ENCODE measurements at places on chromosomes 5 and 9. TPM values are rescaled to one million over a fixed set of nuclear protein-coding genes. Genes with fewer than 3 reads are reported as not detected.

DNA sequence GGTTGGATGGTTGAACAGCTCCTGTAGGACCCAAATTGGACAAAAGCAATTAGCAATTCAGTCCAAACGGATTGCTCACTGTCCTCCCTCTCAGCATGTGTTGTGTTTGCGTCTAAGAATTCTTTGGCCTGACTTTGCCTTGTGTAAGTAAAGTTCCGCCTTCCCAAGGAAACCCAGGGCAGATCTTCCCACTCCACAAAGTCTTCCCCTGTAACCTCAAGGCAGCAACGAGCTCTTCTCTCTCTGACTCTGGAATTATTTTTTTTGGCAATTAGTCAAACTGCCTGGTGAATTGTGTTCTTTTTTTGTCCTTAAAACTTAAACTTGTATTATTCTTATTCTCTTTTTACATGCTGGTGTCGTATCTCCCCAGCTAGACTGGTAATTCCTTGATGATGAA is 20.7 kb upstream of the BASP1 start:
- no peak for DNase-seq

GRCh38 chr9:136787690-136788400 is 3.3 kb upstream of the TMEM141 start:
- no peak for DNase-seq

- no peak for DNase-seq
Observed at GRCh38 chr9:88990729-88991065, 571 bp upstream of the S1PR3 start.

DNA sequence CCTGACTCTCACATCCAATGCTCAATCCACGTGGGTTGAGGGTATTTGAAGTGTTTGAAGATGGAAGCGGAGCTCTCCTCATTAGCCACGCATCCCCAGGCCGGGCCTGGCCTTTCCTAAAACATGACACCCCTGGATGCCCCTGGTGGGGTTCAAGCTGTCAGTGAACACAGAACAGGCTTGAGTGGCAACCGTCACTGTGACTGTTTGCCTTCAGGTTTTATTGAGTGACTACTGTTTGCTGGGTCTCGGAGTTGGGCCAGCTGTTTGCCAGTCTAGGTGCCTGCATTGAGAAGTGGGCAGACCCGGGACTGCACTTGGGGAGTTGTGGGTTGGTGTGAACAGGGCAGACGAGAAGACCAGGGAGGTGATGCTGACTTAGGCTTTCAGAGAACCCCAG is 7.8 kb upstream of the OLFM1 start:
- DNase-seq: no peak

- no peak for DNase-seq
Observed at GRCh38 chr5:34008802-34009201, 952 bp upstream of the AMACR start.

- no peak for DNase-seq
Observed at GRCh38 chr9:99472240-99472915, 250.3 kb downstream of the SEC61B start.

DNA sequence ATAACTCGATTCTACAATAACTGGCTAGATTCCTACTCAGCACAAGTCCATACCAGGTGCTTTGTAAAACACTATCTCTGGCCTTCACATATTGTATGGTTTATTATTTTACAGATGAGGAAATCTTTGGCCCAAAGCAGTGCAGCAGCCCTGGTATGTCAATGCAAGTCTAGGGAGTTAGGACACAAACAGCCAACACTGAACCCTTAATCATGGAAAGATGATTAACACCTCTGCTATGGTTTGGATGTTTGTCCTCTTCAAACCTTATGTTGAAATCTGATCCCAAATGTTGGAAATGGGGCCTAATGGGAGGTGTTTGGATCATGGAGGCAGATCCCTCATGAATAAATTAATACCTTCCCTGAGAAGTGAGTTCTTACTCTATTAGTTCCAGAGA is 76.6 kb downstream of the MAPKAP1 start:
- peak; percentile 33 for DNase-seq

GRCh38 chr5:165423697-165424299 is 1918.4 kb downstream of the MAT2B start:
- DNase-seq: no peak

GRCh38 chr9:20225826-20226225 is 396.5 kb downstream of the MLLT3 start:
- DNase-seq: no peak

DNA sequence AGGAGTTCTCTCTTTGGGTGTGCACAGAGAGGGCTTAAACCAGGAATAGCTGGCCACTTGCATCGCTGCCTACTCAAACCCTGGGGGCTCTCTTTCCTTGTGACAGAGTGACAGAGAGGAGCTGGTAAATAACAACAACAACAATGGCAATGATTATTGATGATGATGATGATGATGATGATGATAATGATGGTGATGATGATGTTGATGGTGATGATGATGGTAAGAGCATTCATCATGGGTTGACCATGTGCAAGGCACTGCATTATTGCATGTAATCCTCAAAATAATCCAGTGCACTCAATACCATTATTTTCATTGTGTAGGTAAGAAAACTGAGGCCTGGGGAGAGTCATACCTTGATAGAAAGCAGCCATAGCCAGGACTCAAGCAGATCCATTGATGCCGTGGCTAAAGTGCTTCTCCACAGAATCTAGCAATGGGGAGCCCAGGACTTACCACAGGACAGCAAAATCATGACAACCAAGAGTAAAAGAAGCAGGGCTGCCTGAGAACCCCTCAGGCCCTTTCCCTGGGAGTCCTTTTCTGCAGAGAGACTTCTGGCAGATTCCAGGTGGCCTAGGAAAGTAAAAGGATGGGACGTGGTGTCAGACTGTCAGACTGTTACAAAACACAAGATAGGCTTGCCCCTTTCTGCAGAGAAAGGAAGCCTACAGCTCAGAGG is 4.8 kb downstream of the FOXI1 start:
- no peak for DNase-seq

DNA sequence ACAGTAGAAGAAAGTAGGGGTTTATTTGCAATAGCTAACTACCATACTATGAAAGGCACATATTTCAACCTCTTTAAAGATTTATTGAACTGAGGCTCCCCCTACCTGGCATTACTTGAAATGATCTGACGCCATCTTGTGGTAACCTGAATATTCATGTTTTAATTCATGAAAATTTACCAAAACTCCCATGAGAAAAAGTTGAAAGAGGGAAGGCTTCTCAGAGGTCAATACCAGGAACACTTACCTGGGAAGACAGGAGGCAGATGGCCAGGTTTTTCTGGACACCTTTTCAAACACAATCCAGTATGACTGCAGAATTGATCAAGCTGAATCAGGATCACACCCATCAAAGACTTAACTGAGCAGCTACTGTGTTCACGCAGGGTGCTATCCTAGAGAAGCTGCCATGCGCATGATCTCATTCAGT is 9.4 kb downstream of the PRELID2 start:
- DNase-seq: no peak

DNA sequence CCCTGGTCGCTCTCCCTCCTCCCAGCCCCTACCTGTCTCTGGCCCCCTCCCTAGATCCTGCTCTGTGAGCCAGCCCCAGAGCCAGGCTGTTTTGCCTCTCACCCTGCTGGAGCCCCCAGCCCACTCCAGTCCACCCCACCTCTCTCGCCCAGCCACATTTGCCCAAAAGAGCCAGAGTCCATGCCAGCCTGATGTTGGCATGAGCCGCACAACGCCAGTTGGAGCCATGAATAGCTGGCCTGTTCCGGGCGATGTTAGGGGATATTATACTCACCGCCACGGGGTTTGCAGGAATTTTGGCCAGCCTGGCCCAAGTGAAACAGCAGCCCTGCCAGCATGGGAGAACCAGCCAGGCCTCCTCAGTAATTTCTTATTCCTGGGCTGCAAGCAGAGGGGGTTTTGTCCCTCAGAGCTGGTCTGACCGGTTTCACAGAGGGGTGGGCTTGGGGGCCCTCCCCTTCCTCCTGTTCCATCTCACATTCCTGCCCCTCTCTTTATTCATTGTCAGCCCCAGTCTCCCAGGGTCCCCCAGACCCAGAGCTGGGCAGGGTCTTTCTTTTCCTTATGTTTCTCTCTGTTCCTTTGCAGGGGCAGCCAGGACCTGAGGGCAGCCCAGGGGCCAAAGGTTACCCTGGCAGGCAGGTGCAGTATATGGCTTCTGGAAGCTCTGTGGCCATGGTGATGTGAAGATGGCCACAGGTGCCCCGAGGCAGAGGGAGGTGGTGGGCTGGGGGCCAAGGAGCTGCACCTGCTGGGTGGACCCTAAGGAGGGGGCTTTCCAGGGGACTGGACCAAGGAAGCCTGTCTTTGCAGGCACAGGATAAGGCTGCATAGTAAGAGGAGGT is 50.1 kb downstream of the COL27A1 start:
- no peak for DNase-seq

GRCh38 chr5:107619781-107620180 is 51.0 kb downstream of the EFNA5 start:
- no peak for DNase-seq

DNA sequence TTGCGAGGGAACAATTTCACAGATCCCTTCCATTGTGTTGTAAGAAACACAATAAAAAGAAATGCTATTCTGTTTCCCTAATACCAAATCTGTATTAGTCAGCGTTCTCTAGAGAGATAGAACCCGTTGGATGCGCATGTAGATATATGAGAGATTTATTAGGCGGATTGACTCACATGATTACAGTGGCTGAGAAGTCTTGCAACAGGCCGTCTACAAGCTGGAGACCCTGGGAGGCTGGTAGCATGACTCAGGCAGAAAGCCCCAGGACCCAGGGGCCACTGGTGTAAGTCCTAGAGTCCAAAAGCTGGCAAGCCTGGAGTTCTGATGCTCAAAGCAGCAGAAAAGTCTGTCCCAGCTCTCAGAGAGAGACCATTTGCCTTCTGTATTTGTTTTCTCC is 18.4 kb upstream of the IL17B start:
- DNase-seq: no peak

GRCh38 chr9:32884482-32884881 is 101.1 kb downstream of the TMEM215 start:
- no peak for DNase-seq

GRCh38 chr5:110321117-110321516 is 405.4 kb downstream of the TMEM232 start:
- no peak for DNase-seq

GRCh38 chr5:1827025-1827885 is 26.0 kb downstream of the NDUFS6 start:
- no peak for DNase-seq

GRCh38 chr5:122576256-122577016 is 198.4 kb upstream of the SNX2 start:
- DNase-seq: no peak

GRCh38 chr5:53423724-53424123 is 56.7 kb upstream of the FST start:
- DNase-seq: no peak

- DNase-seq: no peak
Observed at GRCh38 chr5:74567411-74567995, 73.0 kb downstream of the ENC1 start.

DNA sequence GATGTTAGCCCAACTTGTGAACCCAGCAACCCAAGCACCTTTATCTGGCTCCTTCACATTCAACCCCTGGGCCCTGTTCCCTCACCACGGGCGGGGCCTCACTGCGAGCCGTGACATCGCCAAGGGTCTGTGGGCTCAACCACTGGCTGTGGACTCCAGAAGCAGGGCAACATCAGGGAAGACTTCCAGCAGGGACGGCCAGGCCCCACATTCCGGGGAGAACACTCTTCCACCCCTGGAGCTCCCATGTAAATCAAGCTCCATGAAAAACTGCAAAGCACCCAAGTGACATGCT is 175.3 kb downstream of the ERCC6L2 start:
- no peak for DNase-seq

- DNase-seq: no peak
Observed at GRCh38 chr9:14993061-14993800, 83.0 kb upstream of the FREM1 start.

- DNase-seq: no peak
Observed at GRCh38 chr5:133336121-133336968, 276.0 kb downstream of the FSTL4 start.

DNA sequence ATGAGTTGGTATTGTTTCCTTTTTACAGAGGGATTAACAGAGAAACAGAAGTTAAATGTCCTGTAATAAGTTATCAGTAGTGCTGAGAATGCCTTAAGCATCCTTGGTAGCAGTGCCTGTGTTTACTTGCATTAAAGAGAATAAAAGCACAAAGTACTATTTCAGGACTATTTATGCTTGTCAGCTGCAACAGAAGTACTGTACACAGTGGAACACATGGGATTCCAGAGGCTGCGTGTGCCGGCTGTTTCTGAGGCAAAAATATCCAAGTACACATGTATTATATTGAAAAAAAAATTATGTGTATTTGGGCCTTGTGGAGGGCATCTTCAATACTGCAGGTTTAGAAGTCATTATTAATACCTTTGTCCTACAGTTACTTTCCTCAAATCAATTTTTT is 58.2 kb upstream of the ACTBL2 start:
- DNase-seq: no peak

DNA sequence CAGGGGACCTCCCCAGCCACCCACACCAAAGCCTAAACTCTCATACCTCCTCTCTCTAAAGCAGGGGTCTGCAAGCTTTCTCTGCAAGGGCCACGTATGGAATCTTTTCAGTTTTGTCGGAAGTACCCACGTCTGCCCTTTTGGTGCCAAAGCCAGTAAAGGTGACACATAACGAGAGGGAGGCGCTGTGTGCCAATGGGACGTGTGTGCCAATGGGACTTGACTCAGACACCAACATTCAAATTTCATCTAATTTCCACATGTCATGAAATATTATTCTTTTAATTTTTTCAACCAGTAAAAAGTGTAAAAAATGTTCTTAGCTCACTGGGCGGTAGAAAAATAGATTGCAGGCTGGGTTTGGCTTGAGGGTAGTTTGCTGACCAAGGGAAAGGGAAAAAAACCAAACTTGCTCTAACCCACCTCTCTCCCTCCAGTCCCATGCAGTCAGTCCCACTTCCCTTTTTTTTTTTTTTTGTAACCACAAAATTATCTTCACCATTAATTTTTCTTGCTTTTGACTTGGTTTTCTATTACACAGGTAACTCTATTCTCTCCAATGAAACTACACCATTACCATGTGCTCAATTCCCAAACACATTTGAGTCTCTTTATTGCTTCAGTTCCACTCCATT is 25.5 kb downstream of the OR2V1 start:
- DNase-seq: no peak

Gene BSPRY
- polyA plus RNA-seq: 0.54 TPM

Gene PCDHGB6
- 0.30 TPM for polyA plus RNA-seq

Gene TMEM38B
- polyA plus RNA-seq: 9.8 TPM

Gene TRIP13
- 37.8 TPM for polyA plus RNA-seq

Gene NEUROG1
- polyA plus RNA-seq: not detected

Gene AGGF1
- polyA plus RNA-seq: 20.1 TPM

Gene PIP5K1B
- polyA plus RNA-seq: 0.05 TPM

Gene FOXI1
- not detected for polyA plus RNA-seq

Gene TAF11L5
- polyA plus RNA-seq: not detected

Gene KIAA0825
- 1.2 TPM for polyA plus RNA-seq

Gene TRIM7
- 27.6 TPM for polyA plus RNA-seq

Gene STK32A
- polyA plus RNA-seq: not detected

Gene PCSK5
- polyA plus RNA-seq: 1.9 TPM

Gene ZNF354C
- 1.8 TPM for polyA plus RNA-seq

Gene PCDHA7
- 0.02 TPM for polyA plus RNA-seq

Data from keratinocyte (primary cell).